Stimulated activated CD4-positive, alpha-beta T cell treated with anti-CD3 and anti-CD28 coated beads, Interleukin-1b, Interleukin-23, amount 100 ng/mL, for 1 hour (primary cell): ENCODE measurements at places on chromosomes 6 and 20.

GRCh38 chr6:169406034-169406433 is 152.4 kb upstream of the THBS2 start:
- no peak for DNase-seq

DNA sequence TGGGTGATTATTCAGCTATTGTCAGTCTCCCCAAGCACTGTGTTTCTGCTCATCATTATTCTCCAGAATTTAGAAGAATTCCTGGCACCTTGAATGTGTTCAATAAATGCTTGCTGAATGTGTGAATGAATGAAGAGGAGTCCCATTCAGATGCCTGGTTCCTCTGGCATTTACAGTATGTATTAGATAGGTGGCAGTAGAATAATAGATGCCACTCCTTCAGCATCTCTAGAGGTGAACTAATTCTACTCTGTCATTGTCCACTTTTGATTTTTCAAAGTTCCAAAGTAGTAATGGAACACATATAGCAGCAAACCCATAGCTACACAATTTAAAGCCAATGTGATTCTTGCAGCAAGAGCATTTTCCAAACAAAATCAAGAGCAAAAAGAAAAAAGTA is 118.9 kb upstream of the CEP162 start:
- DNase-seq = no peak

GRCh38 chr6:81813305-81813704 is 60.8 kb upstream of the TENT5A start:
- DNase-seq = no peak

GRCh38 chr6:52759085-52759484 is 4.2 kb downstream of the GSTA2 start:
- no peak for DNase-seq

GRCh38 chr6:146878168-146878951 is 279.6 kb downstream of the ADGB start:
- DNase-seq = no peak

DNA sequence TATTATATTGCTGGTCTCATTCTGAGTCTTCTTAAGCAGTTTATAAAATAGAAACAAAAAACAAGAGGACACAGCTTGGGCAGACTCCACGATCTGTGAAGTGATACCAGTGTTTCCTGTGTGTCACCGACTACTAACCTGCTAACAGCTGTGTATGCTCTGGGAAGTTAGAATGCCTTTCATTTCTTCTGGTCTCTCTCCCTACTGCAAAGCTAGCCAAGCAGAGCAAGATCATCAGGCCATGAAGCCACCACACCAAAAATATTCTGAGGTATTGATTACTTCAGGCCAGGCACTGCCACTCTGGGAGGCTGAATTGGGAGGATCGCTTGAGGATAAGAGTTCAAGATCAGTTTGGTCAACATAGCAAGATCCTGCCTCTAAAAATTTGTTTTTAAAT is 46.9 kb upstream of the SMIM29 start:
- DNase-seq = no peak

GRCh38 chr6:79127660-79128059 is 49.6 kb upstream of the PHIP start:
- no peak for DNase-seq

- no peak for DNase-seq
Measured at GRCh38 chr6:39669207-39669972, 55.8 kb downstream of the KIF6 start.

DNA sequence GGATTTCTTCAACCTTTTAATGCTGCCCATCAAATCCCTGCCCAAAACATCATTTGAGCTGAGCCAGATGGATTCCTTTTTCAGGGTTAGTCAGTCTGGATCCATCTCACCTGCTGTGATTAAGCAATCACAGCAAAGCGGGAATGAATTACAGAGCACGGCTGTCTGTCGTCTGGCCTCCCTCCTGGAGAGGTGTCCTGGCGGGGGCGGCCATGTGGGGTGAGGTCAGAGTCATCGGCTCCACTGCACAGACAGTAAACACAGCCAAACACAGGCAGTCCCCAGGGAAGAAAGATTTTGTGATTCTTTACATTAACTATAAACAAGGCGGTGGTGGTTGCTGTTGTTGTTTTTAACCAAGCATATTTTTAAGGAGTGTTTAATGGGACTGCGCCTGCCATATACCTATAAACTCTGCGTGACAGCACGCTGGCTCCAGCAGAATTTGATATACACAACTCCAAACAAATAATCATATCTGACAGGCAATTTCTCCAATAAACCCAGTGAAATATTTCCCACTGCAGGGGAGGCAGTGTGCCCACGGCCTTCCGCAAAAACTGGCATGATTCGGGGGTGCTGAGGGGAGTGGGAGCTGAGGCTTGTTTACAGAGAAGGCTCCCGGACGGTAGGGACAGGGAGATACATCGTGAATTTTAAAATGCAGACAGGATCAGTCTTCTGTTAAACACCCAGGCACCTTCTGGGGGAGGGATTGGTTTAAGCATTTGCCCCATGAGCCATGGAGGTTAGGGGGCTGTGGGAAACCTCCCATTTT is 232.0 kb upstream of the PMEPA1 start:
- DNase-seq = no peak

GRCh38 chr20:37990571-37991151 is 42.6 kb downstream of the TTI1 start:
- no peak for DNase-seq

- DNase-seq = no peak
Measured at GRCh38 chr6:43096451-43097097, 20.5 kb downstream of the PTK7 start.

GRCh38 chr6:113651120-113651519 is 206.0 kb upstream of the MARCKS start:
- DNase-seq = no peak

DNA sequence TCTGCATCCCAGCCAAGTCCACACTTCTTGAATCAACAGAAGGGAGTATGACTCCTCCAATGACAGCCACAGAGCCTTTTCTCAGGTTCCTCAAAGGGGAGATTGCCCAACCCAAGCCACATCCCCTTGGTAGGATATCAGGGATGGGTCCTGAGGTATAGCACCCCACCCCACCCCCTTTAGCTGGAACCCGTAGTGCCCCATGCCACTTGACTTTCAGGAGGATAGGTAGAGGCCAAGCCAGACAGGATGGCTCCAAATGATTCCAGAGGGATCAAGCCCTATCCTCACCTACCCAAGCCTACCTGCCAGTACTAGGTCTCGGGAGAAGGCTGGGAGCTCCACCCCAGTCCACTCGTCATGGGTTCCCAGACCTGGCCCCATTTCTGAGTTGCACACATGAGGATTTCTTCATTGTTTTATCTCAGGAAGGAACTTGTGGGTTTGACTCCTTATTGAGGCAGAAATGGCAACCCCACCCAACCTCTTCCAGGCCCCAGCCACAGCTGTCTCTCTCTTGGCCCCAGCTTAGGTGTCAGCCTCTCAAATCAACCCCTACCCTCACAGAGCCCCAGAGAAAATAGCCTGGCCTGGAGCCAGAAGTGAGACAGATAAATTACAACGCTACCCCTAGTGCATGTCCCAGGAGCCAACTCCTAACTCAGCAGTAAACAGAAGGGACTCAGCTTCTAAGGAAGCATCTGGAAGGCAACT is 3.6 kb downstream of the CCND3 start:
- DNase-seq = no peak

DNA sequence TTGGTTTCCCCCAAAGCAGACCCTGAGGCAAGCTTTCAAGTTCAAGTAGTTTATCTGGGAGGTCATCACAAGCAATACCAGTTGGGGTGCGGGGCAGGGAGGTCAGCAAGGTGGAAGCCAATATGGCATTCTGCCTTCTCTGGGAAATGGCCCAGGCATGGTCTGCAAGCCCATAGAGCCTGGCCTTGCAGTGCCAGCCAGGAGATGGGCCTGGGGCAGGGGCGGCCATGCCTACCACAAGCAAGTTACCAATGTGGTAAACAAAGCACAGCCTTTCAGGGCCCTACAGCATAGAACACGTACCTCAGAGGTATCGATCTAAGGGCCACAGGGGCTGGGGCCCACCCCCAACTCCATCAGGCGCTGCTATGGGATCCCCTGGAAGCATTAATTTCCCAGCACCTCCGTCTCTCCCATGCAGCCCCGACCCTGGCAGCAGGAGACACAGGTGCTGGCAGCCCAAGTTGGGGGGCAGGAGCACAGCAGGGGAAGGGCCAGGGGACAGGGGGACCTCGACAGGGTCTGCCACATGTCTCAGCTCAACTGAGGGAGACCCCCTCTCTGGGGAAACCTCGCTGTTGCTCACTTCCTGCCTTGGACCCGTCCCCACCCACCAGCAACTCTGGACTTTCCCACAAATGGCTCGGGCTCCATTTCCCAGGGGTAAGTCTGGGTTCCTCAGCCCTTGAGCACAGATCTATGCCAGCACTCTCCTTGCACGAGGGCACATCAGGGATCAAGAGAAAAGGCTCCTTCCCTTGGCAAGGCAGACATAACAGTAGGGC is 369.0 kb downstream of the PREX1 start:
- DNase-seq = no peak
